ENCODE measurements at places on chromosomes 2 and 18.

- peaks cover 5% of the 10 kb centered on the region for H3K4me1 ChIP-seq
- peak; percentile 52 for DNase-seq
- H3K27me3 ChIP-seq, result peaks cover 17% of the 10 kb centered on the region
Measured at GRCh38 chr2:173828189-173829142, 136.7 kb downstream of the SP3 start.

- H3K27ac ChIP-seq, result no peak overlapping the region
- peaks cover 6% of the 10 kb centered on the region for H3K27me3 ChIP-seq
- H3K36me3 ChIP-seq, result no peaks in the 10 kb centered on the region
- H3K4me1 ChIP-seq, result no peaks in the 10 kb centered on the region
- no peak overlapping the region for H3K4me3 ChIP-seq
- DNase-seq, result peak; percentile 63
Measured at GRCh38 chr2:98269274-98269673, 77.0 kb upstream of the CNGA3 start.

DNA sequence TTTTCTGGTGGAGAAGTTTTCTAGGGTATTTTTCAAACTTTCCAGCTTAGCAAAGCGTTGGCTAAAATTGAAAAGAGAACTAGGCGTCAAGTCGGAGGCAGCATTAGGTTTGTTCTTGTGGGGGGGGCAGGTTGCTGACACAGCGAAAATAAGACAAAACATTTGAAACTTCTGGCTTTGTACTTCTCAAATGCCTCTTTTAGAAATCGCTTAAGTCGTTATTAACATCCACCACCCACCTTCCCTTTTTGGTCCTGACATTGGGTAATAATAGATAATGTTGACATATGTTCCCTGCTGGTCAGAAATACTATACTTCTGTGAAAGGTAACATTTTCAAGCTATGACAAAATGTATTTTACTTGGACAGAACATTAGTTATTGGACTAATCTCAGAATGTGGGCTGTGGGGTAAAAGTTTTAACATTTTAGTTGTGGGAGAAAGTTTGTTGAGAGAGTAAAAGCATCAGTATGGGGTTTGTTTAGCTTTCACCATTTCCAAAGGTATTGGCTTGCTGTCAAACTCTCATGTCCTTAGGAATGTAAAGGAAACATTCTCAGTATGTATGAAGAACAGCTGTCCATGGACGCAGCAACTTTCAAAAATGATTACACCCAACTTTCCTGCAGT, 88.1 kb upstream of the ZEB2 start:
- H3K36me3 ChIP-seq, result no peaks in the 10 kb centered on the region
- H3K4me1 ChIP-seq, result peaks cover 2% of the 10 kb centered on the region
- peak; percentile 75 for DNase-seq
- no peaks in the 10 kb centered on the region for H3K27me3 ChIP-seq

DNA sequence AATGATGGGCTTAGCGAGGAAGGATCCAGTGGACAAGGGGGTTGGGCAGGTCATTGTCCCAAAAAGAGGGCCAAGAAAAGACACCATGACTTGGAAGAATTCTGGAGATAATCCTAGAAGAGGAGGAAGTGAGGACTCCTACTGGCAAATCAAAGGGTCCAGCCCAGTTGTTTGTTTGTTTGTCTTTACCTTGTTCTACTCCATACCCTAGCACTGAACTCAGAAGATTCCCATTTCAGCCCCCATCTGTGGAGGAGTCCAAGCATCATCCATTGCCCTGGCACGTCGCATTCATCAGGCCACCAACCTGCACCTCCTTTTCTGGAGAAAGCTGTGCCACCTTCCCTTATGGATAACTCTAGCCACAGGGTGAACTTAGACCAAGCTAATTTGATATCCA, 326.2 kb downstream of the EN1 start:
- H3K27ac ChIP-seq, result no peak overlapping the region
- DNase-seq, result no peak
- no peaks in the 10 kb centered on the region for H3K27me3 ChIP-seq
- no peak overlapping the region for H3K4me3 ChIP-seq

GRCh38 chr2:200486529-200486928, 23.3 kb downstream of the KCTD18 start:
- H3K27ac ChIP-seq, result no peak overlapping the region
- H3K36me3 ChIP-seq, result peaks cover 15% of the 10 kb centered on the region
- DNase-seq, result peak; percentile 51

GRCh38 chr2:241560883-241561474, 2.4 kb downstream of the BOK start:
- peaks cover 16% of the 10 kb centered on the region for H3K4me1 ChIP-seq
- H3K4me3 ChIP-seq, result no peak overlapping the region
- peak; percentile 49 for DNase-seq
- H3K27ac ChIP-seq, result no peak overlapping the region
- H3K27me3 ChIP-seq, result no peaks in the 10 kb centered on the region
- peaks cover 19% of the 10 kb centered on the region for H3K36me3 ChIP-seq

GRCh38 chr18:51170664-51171063, 26.8 kb downstream of the MEX3C start:
- no peaks in the 10 kb centered on the region for H3K36me3 ChIP-seq
- no peaks in the 10 kb centered on the region for H3K4me1 ChIP-seq
- H3K4me3 ChIP-seq, result no peak overlapping the region
- H3K27me3 ChIP-seq, result no peaks in the 10 kb centered on the region

DNA sequence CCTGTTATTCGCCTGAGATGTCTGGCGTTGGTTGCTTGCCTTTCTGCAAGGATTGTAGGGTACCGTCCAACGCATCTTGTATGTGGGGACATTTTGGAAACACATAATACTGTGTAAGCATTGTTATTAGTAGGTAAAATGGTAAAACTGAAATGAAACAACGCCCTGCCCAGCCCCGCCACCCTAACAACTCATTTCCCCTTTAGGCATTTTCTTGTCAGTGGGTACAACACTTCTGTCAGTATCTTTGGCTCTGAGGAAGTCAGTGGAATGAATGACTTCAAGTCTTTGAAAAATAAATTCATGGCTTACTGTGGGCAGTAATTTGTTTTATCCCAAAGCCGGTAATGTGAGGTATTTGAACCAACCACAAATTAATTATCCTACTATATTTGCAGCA, 86.0 kb downstream of the FMNL2 start:
- no peak overlapping the region for H3K4me3 ChIP-seq
- H3K27me3 ChIP-seq, result no peaks in the 10 kb centered on the region
- peaks cover 14% of the 10 kb centered on the region for H3K4me1 ChIP-seq
- H3K36me3 ChIP-seq, result no peaks in the 10 kb centered on the region

GRCh38 chr18:80046961-80047541, 12.8 kb downstream of the RBFA start:
- H3K4me1 ChIP-seq, result no peaks in the 10 kb centered on the region
- no peak overlapping the region for H3K27ac ChIP-seq
- no peak overlapping the region for H3K4me3 ChIP-seq
- no peak for DNase-seq
- H3K36me3 ChIP-seq, result peaks cover 19% of the 10 kb centered on the region

- no peaks in the 10 kb centered on the region for H3K36me3 ChIP-seq
- peaks cover 55% of the 10 kb centered on the region for H3K27me3 ChIP-seq
- 0 out of 2 replicates have a peak overlapping the region, but pooled peaks have one; percentile 1 for H3K4me3 ChIP-seq
- peak; percentile 8 for DNase-seq
- no peak overlapping the region for H3K27ac ChIP-seq
Measured at GRCh38 chr2:173401716-173402326, 47.1 kb downstream of the CDCA7 start.

DNA sequence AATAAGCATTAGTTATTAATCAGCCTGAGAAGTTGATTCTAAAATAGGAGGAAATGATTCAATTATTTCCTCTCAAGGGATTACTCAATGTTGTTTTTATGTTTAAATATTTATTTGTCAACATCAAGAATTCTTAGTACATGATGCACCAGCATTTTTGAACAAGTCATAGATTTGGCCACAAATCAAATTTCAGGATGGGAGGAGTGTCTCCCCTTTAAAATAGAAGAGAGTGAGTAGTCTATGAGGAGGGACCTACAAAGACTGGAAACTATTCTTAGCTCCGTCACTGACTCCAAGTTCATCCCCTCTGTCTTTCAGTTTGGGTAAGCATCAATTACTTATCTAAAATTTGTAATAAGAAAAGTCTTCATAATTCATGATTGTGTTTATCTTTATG, 18.6 kb upstream of the IL18R1 start:
- H3K27ac ChIP-seq, result no peak overlapping the region
- no peak for DNase-seq
- H3K4me1 ChIP-seq, result peaks cover 2% of the 10 kb centered on the region
- no peaks in the 10 kb centered on the region for H3K36me3 ChIP-seq

DNA sequence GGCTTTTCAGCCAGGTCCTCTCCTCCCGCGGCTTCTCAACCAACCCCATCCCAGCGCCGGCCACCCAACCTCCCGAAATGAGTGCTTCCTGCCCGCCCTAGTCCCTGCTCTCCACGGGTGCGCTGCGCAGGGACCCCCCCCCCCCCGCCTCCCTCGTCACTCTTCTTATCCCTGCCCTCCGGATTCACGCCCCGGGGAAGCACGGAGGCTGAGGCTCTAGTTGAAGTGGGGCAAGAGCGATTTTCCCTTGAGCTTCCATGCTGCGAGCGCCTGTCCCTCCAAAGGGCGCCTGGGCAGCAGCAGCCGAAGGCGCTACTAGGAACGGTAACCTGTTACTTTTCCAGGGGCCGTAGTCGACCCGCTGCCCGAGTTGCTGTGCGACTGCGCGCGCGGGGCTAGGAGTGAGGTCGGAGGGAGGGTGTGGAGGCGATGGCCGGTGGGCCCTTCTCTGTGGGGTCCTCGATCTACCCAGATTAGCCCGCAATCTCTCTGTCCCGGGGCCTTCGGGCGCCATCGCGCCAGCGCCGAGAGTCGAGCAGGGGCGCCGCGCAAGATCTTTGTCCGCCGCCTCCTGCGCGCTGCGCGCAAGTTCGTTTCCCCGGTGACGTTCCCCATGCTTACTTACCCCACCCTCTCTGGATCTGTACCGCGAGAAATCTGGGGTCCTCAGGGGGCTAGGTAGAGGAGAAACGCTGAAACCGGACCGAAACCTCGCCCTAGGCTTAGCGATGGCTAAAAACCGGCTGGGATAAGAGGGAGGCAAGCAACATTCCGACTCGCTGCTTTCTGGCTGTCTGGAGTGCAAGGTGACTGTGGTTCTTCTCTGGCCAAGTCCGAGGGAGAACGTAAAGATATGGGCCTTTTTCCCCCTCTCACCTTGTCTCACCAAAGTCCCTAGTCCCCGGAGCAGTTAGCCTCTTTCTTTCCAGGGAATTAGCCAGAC, 677 bp downstream of the GAD1 start:
- peak; percentile 5 for DNase-seq
- H3K4me3 ChIP-seq, result peak overlapping the region; percentile 23
- no peaks in the 10 kb centered on the region for H3K36me3 ChIP-seq
- peaks cover 90% of the 10 kb centered on the region for H3K27me3 ChIP-seq
- H3K27ac ChIP-seq, result no peak overlapping the region
- H3K4me1 ChIP-seq, result peaks cover 1% of the 10 kb centered on the region
